ENCODE measurements at places on chromosomes 7 and 10. TPM values are rescaled to one million over a fixed set of nuclear protein-coding genes. Genes with fewer than 3 reads are reported as not detected.

DNA sequence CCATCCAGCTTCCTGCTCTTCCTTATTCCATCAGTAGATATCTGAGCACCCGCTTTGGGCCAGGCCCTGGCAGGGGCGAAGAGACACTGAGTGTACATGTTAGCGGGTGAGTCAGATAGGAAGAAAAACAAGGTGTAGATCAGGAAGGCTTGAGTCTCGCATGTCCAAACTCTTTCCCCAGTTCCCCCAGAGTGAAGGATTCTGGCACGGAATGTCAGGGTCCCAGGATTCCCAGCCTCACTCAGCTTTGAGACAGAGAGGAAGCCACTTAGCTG is 24.1 kb upstream of the CHST15 start:
- H3K36me3 ChIP-seq, result no peaks in the 10 kb centered on the region
- no peaks in the 10 kb centered on the region for H3K27me3 ChIP-seq
- DNase-seq, result no peak
- no peaks in the 10 kb centered on the region for H3K4me1 ChIP-seq
- H3K27ac ChIP-seq, result no peak overlapping the region

The HOXA3 gene
- 0.90 TPM for total RNA-seq

The FAM149B1 gene
- total RNA-seq, result 28.3 TPM

GRCh38 chr7:151274396-151274795 is 25.9 kb upstream of the SMARCD3 start:
- no peak overlapping the region for H3K4me3 ChIP-seq
- H3K36me3 ChIP-seq, result no peaks in the 10 kb centered on the region
- H3K27ac ChIP-seq, result no peak overlapping the region
- DNase-seq, result no peak

DNA sequence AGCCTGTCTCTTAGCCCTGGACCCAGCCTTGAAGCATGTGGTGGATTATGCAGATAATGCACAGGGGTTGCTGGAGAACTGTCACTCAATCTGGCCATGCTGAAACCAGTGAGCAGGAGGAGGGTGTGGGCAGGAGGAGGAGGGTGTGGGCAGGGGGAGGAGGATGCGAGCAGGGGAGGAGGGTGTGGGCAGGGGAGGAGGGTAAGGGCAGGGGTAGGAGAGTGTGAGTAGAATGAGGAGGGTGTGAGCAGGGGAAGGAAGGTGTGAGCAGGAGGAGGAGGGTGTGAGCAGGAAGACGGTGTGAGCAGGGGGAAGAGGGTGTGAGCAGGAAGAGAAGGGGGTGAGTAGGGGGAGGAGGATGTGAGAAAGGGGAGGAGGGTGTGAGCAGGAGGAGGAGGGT is 18.8 kb downstream of the CAMK2B start:
- no peak overlapping the region for H3K27ac ChIP-seq
- no peak for DNase-seq
- H3K4me1 ChIP-seq, result 0 out of 2 replicates have a peak, but pooled peaks cover 1% of the 10 kb centered on the region
- no peaks in the 10 kb centered on the region for H3K36me3 ChIP-seq
- peaks cover 13% of the 10 kb centered on the region for H3K27me3 ChIP-seq
- H3K4me3 ChIP-seq, result no peak overlapping the region

DNA sequence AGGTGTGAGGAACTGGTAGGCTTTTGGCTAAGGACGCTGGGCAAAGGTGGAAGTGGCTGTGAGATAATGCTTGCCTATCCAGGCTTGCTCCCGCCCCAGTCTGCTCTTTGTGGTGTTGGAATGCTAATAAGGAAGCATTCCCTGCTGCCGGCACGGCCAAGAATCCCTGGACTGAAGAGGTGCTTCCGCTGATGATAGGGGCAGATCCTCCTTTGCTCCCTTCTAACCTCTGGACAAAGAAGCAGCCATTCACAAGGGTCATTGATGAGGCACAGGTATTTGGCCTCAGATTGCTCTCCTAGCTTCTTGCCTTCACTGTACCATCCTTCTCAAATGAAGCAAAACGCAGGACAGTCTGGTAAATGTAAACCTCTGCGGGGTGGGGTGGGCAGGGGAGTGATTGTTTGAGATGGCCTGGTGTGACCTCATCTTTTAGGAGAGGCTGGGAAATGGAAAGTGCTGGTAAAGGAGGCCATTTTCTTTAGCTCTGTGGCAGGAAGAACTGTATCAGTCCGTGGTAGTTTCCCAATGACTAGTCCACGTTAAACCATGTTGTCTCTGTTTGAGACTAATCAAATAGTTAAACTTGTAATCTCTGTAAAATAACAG is 1.7 kb downstream of the PGAM1 start:
- H3K4me1 ChIP-seq, result peaks cover 12% of the 10 kb centered on the region
- peak; percentile 36 for DNase-seq
- H3K4me3 ChIP-seq, result peak overlapping the region; percentile 97
- H3K36me3 ChIP-seq, result peaks cover 27% of the 10 kb centered on the region
- peak overlapping the region; percentile 75 for H3K27ac ChIP-seq
- no peaks in the 10 kb centered on the region for H3K27me3 ChIP-seq

DNA sequence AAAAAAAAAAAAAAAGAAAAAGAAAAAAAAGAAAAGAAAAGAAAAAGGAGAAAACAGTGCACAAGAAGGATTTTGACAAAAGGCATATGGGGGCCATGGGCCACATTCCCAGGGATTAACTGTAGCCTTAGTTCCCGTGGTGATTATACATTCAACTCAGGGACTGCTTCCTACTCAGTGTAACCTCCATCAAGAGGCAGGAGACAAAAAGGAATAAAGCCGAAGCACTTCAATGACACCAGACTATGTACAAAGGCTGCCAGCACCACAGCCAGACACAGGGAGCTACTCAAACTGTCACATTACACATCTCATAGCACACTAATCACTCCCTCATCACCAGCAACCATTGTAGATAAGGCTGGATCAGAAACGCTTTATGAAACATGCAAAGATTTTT is 5.1 kb upstream of the PMPCB start:
- DNase-seq, result no peak
- no peak overlapping the region for H3K4me3 ChIP-seq
- H3K36me3 ChIP-seq, result no peaks in the 10 kb centered on the region
- peaks cover 17% of the 10 kb centered on the region for H3K27me3 ChIP-seq
- H3K27ac ChIP-seq, result no peak overlapping the region

All from IMR-90 (cell line).